CD4-positive, alpha-beta T cell treated with Interleukin-2 at 100 ng/mL for 4 hours (primary cell): ENCODE measurements at places on chromosomes 16 and 17.
A peak's percentile ranks its signal among the peaks of the same experiment; 100 is the strongest.

DNA sequence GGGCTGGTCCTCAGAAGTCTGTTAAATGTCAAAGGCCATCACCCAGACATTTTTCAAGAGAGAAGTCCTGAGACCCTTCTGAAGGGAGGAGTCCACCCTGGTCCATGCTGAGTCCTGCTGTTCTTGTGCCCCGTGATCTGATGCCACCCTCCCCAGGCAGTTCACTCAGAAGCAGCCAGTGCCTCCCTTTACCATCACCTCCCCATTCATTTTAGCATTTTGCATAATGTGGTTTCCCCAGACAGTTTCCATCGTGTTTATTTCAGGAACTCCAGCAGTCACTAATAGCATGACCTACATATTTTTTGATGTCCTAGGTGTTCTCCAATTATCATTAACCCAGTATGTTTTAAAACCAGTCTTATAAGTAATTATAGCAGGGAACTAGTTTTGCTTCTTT is 353.0 kb upstream of the CDH5 start:
- DNase-seq: no peak

DNA sequence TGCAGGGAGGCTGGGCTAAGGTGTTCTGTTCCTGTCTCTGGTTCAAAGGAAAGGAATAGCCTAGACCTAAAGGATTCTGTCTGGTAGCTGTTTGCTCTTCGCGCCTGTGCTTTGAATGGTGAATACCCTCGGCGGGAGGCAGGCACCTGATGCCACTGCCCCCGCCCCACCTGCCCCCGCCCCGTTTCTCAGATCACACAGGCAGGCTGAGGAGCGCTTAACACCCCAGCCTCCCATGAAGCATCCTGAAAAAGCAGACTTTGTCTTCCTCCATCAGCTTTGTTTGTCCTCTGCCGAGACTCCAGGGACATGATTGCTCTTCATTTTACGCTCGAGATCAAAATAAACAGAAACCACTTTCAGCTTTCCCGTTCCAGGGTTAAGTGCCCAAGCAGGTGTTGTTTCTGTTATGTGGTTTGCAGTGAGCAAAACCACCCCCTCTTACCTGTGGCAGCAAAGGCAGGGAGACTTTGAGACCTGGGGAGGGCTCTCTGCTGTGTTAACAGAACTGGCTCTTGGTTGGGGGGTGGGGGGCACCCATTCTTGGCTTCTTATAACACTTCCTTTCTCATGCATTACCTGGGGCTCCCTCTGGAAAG is 452.1 kb downstream of the WWOX start:
- no peak for DNase-seq

DNA sequence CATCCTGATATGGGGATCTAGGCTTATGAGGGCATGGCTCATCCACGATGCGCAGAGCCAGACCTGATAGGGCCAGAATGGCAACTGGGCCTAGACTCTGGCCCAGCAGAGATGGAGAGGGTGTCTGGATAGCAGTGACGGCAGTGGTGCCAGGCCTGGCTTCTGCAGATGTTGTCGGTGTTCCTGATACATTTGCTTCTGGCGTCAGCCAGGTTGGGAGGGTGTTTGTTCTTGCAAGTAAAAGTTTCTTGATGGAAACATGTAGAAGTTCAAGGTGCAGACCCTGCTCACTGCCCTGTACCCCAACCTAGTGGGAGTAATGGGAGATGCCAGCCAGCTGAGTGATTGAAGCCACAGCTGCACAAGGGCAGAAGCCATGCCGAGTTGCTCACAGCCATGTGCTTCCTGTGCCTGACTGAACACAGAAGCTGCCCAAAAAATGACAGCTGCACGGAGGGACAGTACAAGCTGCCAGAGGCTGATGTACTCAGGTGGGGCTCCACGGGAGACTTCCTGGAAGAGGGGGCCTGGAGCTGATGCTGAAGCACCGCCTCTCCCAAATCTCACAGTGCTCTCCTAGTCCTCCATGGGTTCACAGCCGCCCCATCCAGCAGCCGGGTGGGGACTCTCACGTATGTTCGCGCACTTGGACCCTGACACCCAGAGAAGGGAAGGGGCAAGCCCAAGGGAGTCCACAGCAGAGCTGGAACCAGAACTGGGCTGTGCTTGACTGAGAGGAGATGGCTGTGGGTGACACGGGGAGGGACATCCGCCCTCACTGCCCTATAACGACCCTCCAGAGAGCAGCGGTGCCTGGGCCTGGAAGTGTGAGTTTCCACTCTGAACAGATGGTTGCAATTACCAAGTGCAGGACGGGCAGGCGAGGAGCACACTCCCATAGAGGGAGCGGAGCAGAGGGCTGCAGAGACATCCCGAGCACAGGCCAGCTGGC is 78.7 kb downstream of the N4BP1 start:
- no peak for DNase-seq

DNA sequence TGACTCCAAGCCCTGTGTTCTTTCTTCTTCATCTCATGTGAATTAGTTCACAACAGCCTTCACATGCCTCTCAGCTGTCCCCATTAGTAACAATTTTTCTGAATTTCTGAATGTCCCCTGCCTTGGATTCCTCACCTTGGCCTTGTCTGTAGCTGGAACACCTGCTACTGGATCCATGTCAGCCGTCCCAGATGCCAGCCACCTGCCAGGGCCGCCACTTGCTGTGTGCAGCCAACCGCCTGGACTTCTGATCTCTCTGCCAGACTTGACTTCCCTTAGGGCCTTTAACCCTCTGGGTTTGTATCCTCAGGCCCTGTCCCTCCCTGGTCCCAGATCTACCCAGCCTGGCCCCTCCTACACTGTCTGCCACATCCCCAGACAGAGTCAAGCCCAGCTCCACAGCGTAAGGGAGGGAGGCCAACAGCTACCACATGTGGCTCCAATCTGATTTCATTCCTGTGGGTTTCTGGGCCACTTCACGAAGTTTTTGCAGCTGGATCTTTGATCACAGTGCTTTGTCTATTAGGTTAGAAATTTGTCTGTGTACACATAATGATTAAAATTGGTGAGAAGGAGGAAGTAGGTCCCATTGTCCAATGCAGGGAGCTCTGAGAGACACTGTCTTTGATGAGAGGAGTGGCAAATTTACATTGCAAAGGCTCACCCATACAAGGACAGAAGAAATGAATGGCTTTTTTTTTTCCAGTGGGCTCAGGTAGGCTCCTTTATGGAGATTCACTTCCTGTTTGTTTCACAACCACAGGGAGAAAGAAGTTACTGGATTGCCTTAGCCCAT is 15.3 kb downstream of the MPP2 start:
- no peak for DNase-seq

- no peak for DNase-seq
Measured at GRCh38 chr17:45042346-45043120, 8.9 kb downstream of the DCAKD start.

DNA sequence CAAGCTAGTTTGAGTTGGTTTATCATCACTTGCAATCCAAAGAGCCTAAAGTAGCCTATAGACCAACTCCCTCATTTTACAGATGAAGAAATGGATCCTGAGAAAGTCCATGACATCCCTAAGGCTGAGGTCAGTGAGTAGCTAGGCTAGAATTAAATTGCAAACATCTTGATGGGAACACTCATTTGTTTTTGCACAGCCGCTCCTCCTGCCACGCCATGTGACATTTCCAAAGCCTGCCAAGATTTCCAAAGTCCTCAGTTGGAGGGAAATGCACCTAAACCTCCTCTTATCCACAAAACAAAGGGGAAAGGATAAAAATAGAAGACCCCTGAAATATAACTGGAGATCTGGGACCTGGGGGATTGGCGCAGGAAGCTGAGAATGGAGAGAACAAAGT is 15.0 kb downstream of the TMEM92 start:
- DNase-seq: no peak

DNA sequence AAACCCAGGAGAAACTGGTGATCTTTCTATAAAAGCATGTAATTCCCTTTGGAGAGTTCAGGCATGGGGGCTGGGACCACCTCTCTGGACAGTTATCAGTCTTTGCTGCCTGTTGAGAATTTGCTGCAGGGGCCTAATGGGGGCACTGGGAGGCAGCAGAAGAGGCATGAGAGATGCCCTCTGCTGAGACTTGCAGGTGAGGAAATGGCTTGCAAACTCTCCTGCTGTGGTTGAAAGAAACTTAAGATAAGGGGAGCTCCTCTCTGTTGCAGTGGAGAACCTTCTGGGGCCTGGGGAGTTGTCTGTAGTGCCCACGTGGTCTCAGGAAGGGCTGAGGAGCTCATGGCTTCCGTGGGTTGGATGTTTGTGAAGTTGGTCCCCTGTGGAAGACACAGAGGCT is 301.1 kb upstream of the FOXF1 start:
- no peak for DNase-seq

GRCh38 chr16:52584354-52585320 is 37.7 kb upstream of the TOX3 start:
- no peak for DNase-seq

DNA sequence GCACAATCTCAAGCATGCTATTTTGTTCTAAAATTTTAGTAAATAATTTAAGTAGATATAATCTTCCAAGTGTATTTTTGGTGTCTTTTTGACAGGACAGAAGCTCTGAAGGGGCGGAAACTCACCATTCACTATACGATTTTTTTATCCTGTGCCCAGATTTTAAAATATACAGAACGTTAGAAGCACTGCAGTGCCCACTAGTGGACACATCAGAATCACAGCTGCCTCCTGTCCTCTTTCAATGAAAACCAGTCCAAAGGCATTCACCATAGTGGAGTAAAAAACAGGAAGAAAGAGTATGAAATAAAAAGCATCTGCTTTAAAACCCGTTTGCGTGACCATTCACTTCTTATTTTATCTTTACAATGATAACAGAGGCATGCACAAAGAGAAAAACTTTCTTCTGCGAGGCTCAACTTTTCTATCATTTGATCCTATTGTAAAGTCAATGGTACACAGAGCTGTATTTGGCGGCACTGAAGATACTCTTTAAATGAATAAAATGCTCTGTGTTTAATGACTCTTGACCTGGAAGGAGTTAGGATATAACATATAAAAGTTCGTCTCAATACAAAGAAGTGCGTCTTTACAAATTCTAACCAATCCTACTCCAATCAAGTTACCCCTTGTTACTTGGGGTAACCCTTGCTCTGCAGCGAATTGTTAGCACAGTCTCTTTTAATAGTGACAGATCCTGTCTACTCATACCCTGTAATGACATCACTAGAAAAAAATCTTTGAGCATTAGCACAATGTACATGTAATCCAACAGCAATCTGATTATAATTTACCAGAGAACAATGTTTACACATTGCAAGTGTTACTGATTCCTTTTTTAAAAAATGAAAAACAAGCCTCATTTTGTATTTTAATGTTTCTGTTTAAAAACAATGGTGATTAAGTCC is 339.8 kb upstream of the PSMD7 start:
- peak; percentile 4 for DNase-seq

- no peak for DNase-seq
Measured at GRCh38 chr16:15676506-15676905, 26.5 kb downstream of the NDE1 start.

DNA sequence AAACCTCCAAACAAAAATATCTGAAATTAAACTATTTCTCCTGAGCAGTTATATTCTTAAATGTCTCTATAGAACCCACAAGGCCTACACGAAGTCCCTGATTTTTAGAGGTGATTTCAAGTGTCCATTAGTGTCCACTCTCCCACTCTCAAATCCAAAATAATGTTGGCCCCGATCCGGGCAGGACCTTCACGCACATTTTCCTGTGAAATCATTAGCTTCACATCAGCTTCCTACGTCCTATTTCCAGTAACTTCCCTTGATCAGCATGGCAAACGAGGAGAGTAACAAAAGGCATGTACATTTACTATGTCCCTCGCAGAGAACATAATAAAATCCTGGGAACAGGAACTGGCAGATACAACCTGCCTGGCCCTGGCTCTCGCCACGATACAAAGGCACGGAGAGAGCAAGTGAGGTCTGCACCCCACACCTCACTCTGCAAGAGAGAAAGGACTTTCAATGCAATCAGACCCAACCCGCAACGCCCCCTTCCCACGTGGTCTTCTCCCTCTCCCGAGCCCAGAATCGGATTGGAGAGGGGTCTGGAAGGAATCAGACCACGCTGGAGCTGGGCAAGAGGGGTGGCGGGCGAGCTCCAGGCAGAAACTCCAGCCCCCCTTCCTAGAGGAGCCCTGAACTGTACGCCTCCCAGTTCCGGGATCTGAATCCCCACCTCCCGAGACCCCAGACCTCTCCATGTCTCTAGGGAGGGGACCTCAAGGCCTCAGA is 17.5 kb upstream of the C17orf78 start:
- no peak for DNase-seq

DNA sequence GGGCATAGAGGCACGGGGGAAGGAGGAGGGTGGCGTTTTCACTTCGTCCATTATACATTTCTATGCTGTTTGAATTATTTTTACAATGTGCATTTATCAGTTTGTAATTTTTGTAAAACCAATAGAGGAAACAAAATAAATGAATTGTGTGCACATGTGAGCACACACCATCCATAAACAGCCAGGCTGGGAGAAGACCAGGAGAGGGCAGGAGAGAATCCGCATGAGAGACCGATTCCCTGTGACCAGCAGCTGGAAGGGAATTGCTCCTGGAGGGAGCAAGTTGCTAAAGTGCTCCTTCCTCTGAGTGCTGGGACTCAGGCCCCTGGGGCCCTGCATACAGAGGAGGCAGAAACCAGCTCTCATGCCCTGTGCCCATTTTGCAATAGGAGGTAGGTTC is 126.0 kb downstream of the ABCC12 start:
- DNase-seq: no peak

GRCh38 chr17:30414486-30414885 is 35.8 kb downstream of the CPD start:
- no peak for DNase-seq

DNA sequence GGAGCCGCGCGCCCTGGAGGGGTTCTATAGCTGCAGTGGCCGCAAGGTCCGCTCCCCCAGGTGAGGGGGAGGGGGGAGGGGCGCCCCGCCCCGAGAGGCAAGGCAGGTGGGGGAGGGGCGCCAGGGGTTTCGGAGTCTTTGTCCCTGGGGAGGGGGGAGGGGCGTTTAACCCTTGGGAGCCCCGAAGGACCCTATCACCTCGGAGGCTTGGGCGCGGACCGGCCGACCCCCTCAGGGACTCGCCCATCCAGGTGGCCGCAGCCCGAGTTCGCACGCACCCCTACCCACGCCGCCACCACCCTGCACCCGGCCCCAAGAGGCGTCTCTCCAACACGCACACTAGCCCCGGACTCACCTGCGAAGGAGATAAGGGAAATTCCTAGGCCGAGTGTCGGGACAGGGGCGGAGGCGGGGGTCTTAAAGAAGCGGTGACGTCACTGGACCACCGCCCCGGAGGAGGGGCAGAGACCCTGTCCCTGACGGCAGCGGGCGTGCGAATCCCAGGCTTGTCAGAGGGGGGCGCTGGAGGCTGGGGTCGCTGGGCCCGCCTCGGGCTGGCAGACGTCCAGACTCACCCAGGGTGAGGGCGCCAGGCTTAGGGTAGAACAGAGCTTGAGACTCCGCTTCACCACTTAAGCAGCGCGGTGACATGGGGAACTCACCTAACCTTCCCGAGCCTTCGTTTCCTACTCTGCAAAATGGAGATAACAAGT is at the start of gene CLDN6:
Gene CLDN6 (minus strand): TSS at position 390 of the 713 bp plus-strand sequence. CDS start 2,162 bp downstream, outside the sequence.
- DNase-seq: peak; percentile 27

GRCh38 chr17:59707971-59708430 is 547 bp downstream of the VMP1 start:
- DNase-seq: no peak
